Mononuclear cell (primary cell): ENCODE measurements at places on chromosomes 7 and 10. TPM values are rescaled to one million over a fixed set of nuclear protein-coding genes. Genes with fewer than 3 reads are reported as not detected.

The MLXIPL gene
- 0.42 TPM for total RNA-seq

The HDAC9 gene
- 20.9 TPM for total RNA-seq

The GIMAP1 gene
- total RNA-seq, result 10.0 TPM

The CALU gene
- 39.9 TPM for total RNA-seq

The TDRD1 gene
- 0.10 TPM for total RNA-seq

The PPP1R3C gene
- total RNA-seq, result 0.21 TPM

The ATG9B gene
- total RNA-seq, result 3.6 TPM

The SLC37A3 gene
- 33.2 TPM for total RNA-seq

The ZNHIT1 gene
- 28.1 TPM for total RNA-seq

The SP4 gene
- 40.6 TPM for total RNA-seq

The NSUN5 gene
- 12.9 TPM for total RNA-seq

The ZCCHC24 gene
- total RNA-seq, result 4.0 TPM

The MSMB gene
- total RNA-seq, result not detected

The DMTF1 gene
- 129 TPM for total RNA-seq

The TMEM72 gene
- total RNA-seq, result not detected

The C10orf143 gene
- total RNA-seq, result 1.8 TPM

The TAS2R5 gene
- total RNA-seq, result 0.10 TPM

The WDFY4 gene
- 28.9 TPM for total RNA-seq

The RGS10 gene
- 181 TPM for total RNA-seq

The KIAA1217 gene
- 0.21 TPM for total RNA-seq

The ZNF479 gene
- total RNA-seq, result 0.10 TPM

The HOXA2 gene
- total RNA-seq, result 0.10 TPM

The ZNF365 gene
- total RNA-seq, result 1.5 TPM

The ASCC1 gene
- total RNA-seq, result 14.2 TPM

The SYCE1 gene
- total RNA-seq, result not detected

The ERVW-1 gene
- not detected for total RNA-seq

The SLC26A4 gene
- not detected for total RNA-seq

The RAPGEF5 gene
- total RNA-seq, result 0.63 TPM

The EGFR gene
- total RNA-seq, result 0.10 TPM

The GPR37 gene
- total RNA-seq, result 0.10 TPM

The GNAI1 gene
- 0.73 TPM for total RNA-seq

The ZNF853 gene
- 3.8 TPM for total RNA-seq

The HOXA7 gene
- 0.10 TPM for total RNA-seq

The MAT1A gene
- total RNA-seq, result not detected

The CPED1 gene
- 4.6 TPM for total RNA-seq

The CALHM3 gene
- total RNA-seq, result not detected

The ZSCAN25 gene
- 28.8 TPM for total RNA-seq

The GLUD1 gene
- total RNA-seq, result 123 TPM

The AGAP5 gene
- total RNA-seq, result 1.8 TPM

The SUN3 gene
- total RNA-seq, result 0.10 TPM

The SPDYE16 gene
- total RNA-seq, result 0.10 TPM

The IGF2BP3 gene
- 13.7 TPM for total RNA-seq

The GNG11 gene
- 22.8 TPM for total RNA-seq

The CSTF2T gene
- total RNA-seq, result 25.5 TPM

The OR2A12 gene
- total RNA-seq, result not detected

The SYT15 gene
- total RNA-seq, result 0.10 TPM

The SCART1 gene
- total RNA-seq, result 1.5 TPM

The C10orf105 gene
- total RNA-seq, result 0.31 TPM

The GRID2IP gene
- 0.21 TPM for total RNA-seq

The SPOCK2 gene
- 488 TPM for total RNA-seq

The PRSS37 gene
- total RNA-seq, result 0.10 TPM
